ENCODE measurements at places on chromosomes 2 and 18.

DNA sequence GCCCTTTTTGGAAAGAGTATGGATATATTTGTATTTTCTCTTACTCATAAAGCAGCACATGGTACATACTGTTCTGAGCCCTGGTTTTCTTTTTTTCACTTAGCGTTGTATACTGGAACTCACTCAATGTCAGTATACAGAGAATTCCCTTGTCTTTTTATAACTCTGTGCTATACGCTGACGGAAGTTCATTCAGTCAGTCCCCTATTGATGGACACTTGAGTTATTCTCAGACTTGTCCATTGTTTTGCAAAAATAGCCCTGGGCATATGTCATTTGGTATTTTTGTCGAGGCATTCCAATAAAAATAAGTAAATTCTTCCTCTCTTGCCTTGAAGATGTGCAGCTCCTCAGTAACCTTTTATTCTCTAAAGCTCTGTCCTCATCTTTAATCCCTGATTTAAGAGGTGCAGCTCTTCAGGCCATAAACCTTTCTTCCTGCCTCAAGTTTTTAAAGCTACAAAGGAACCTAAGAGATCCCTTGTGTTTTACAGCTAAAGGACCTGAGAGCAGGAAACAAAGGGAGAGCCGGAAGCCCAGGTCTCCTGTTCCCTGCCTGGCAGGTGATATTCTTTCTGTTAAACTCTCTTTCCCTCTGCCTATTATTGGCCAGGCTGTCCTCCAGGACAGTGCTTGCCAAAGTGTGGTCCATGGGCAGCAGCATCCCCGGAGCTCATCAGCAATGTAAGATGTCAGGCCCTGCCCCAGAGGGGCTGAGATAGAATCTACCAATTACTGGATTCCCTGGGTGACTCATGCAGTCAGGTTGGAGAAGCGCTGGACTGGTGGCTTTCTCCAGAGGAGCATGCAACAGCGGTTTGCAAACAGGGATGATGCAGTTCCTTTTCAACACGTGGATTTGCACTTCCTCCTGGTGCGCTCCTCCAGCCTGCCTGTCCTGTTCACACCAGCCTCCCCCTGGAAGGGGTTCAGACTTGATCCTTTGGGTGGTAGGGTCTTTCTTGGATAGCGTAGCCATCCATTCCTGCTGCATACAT is 158.0 kb downstream of the NEDD4L start:
- DNase-seq = no peak

- DNase-seq = no peak
Measured at GRCh38 chr18:46415532-46416252, 241.3 kb downstream of the LOXHD1 start.

- no peak for DNase-seq
Measured at GRCh38 chr2:24085200-24085489, 511 bp upstream of the TP53I3 start.

DNA sequence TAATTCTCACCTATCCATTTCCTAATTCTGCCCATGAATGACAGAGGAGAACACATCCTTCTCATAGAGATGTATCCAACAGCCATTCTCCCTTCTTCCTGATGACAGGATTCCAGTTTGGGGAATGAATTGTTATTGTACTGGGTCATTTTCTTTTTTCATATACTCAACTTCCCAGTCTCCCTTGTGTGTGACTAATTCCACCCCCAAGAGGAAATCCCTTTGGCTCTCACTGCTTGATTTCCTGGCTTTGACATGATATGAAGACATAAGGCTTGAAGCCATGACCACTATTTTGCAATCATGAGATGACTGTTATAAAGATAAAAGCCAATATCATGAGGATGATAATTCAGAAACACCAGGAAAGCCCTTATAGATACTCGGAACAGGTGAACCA is 384.7 kb upstream of the ACVR2A start:
- DNase-seq = no peak
